NCI-H446 treated with DMSO at 0.1 percent for 48 hours (cell line): ENCODE measurements at places on chromosomes 5 and 9.

GRCh38 chr9:136081826-136082495, 13.1 kb downstream of the NACC2 start:
- DNase-seq: no peak

DNA sequence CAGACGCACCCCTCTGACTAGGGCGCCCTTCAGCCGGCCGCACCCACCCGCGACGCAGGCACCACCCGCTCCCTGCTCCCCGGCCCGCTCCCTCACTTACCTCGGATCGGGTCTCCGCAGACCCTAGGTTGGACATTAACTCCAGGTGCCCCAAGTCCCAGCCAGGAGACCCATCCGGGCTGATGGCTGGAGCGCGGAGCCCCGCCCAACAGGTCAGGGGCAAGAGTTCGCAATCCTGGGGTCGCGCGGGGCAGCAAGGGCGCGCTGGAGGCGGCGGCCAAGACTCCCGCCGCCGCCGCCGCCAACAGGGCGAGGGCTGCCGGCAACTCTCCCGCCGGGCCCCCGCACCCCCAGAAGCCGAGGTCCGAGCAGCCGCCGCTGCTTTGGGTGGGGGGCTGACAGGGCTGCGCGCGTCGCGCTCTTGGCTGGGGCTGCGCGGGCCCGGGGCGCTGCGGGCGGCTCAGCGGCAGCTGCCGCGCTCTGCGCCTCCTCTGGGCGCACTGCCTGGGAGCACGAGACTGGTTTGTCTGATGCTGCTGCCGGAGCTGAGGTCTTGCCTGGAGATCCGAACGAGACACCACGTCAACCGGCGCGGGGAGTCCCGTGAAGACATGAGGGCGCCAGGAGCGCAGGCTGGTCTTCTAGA, at the start of gene GDNF:
Gene GDNF, minus strand, starts transcription at position 635 of the 646 bp plus-strand sequence. CDS start 5,245 bp downstream, outside the sequence.
- peak; percentile 48 for DNase-seq

DNA sequence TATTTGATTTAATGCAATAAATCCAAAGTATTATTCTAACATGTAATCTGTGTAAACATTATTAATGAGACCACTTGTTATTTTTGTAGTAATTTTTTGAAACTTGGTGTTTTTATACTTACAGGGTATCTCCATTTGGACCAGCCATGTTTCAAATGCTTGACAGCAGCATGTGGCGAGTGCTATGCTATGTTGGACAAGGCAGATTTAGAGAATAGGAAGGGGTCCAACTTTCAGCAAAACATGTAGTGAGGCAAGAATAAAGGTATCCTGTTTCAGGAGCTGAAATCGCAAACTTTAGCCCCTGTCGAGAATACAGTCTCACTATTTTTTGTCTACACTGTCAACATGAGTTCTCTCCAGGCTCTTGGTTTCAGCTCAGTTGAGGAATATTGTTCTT, 33.7 kb downstream of the SNX24 start:
- DNase-seq: no peak

- no peak for DNase-seq
Measured at GRCh38 chr9:129027685-129028191, 393 bp downstream of the SH3GLB2 start.

DNA sequence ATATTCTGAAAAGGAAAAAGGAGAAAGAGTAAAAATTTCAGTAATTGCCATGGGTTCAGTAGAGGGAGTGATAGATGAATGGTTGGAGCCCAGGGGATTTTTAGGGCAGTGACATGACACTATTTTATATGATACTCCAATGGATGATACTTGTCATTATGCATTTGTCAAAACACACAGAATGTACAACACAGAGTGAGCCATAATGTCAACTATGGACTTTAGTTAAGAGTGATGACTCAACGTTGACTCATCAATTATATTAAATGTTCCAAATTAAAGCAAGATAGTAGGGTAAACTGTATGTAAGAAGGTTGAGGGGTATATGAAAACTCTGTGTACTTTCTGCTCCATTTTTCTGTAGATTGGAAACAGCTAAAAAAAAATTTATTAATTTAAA, 586.4 kb downstream of the TAF11L14 start:
- DNase-seq: no peak
